KBM-7 (cell line): ENCODE measurements at places on chromosomes 4 and X.

DNA sequence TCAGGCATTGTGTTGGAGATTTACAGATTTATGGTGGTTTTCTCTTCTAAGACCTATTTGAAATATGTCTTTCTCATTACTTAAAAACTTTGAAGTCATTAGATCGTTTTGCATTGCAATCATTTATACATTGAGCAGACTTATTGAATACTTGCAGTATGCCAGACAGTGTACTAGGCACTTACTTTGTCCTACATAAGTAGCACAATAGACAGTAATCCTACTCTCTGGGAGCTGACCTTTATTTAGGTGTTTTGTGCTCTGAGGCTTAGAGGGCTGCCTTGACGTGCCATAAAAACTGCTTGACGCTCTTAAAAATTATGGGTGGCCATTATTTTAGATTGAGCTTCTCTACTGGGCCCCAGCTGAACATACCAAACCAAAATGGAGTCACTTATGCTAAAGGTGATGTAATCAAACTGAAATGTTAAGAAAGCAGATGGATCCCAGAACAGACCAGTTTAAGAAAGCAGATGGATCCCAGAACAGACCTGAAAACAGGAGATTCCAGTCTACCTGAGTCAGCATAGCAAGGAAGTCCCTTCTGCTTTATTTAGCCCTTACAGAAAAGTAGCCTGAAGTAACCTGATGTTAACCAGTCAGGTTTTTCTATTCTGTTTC, 42.4 kb downstream of the PTTG2 start:
- no peak for DNase-seq

DNA sequence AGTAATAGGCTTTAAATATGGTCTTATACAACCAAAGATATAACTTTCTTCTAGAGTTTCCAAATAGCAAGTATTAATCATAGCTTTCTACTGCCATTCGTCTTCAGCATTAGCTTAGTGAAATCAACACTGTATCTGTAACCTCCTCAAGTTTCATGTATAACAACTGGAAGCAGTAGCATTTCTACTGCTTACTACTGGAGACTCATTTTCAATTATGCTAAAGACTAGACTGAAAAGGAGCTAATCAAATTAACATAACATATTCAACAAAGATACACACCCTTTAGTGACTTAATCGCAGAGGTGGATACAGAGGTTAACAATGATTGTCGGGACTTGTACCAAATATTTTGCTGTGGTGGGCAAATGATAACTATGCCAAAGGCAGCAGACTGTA, 344.2 kb upstream of the TEX13C start:
- DNase-seq, result no peak

- DNase-seq, result no peak
Observed at GRCh38 chrX:19177721-19178120, 55.5 kb upstream of the ADGRG2 start.

DNA sequence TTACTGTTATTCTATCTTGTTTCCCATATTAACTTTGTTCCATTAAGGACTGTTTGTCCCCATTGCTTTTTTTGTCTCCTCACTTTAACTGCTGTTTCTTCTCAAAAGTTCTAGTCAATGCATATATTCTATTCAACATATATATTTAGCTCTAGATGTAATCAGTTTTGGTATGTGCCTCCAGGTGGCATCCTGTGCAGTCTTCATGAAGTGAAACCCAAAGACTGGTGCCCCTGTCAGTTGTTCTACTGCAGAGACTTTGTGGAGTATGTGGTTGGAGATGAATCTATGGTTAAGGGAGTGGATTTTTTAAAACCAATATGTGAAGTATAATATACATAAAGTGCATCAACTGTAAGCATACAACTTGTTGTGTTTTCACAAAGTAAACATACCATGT, 57.0 kb downstream of the VAMP7 start:
- no peak for DNase-seq

GRCh38 chrX:109635146-109635545, 10.2 kb upstream of the KCNE5 start:
- peak; percentile 75 for DNase-seq

GRCh38 chr4:109434007-109434971, 674 bp downstream of the SEC24B start:
- DNase-seq, result peak; percentile 43

GRCh38 chr4:78691334-78691754, 84.8 kb upstream of the BMP2K start:
- DNase-seq, result peak; percentile 53
